KG1 (cell line): ENCODE measurements at places on chromosomes 2 and 18.

DNA sequence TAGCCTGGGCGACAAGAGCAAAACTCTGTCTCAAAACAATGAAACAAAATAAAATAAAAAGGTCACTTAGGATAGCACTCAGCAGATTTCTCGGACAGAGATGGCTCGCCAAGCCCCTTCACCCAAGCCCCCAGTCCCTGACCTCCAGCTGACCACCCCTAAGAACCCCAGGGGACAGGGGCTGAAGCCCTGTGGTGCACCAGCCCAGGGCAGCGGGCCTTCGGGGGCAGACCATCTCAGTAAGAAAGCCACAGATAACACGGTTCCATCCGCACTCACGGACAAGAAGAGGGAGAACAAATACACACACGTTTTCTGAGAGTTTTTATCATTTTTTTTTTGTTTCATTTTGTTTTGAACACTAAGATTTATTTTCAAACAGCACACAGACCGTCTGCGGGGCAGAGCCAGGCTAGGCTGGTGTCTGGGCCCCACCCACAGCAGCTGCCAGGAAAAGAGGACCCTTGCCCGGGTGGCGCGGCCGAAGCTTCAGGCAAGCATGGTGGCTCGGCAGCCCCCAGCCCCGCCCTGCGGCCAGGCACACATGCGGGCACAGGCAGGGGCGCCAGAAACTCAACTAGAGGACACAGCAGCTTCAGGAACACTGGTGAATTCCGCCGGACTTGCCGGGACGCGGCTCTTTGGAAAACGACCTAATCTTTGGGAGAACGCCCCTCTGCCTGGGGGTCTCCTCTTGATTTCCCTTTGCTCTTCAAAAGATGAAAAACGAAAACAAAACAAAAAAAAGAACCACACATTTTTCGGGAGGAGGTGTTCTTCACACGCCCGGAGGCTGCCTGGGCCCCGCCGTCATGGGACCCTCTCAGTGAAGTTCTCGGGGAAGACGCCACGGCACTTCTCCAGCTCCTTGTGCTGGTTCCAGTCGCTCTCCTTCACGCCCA is 59.0 kb downstream of the BIN1 start:
- DNase-seq, result no peak

DNA sequence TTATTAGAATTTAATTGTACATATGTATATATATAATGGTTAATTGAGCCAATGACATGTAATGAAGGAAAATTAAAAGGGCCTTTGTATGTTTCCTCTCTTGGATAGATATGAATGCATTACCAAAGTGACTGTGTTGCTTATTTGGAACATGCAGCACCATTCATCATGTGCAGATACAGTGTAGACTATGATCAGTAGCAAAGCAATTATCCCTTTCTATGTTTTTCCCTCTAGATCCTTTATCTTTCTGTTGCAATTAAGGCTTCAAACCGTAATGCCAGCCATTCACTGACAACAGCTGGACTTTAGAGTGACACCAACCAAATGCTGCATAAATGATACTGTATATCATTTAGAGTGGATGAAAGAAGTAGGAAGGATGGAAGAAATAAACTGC is 565.2 kb downstream of the NRXN1 start:
- DNase-seq, result no peak

DNA sequence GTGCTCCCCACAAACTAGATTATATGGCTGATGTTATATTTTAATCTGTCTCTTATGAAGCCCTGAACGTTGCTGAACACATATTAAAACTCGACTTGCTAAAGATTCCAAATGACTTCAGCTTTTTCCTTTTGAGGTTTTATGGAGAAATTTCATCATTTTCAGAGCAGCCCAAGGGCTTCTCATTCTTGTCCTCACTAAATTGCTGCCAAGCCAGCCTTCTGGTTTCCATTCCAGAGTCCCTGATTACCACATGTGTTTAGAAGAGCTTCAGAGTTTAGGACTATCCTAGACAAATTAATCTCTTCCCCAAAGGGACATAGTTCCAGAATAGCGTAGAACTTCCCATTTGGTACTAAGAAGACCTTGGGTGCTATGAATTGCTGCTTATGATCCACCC is 77.8 kb upstream of the CCDC195 start:
- no peak for DNase-seq

GRCh38 chr2:189002079-189002478 is 27.9 kb downstream of the COL3A1 start:
- DNase-seq, result no peak

DNA sequence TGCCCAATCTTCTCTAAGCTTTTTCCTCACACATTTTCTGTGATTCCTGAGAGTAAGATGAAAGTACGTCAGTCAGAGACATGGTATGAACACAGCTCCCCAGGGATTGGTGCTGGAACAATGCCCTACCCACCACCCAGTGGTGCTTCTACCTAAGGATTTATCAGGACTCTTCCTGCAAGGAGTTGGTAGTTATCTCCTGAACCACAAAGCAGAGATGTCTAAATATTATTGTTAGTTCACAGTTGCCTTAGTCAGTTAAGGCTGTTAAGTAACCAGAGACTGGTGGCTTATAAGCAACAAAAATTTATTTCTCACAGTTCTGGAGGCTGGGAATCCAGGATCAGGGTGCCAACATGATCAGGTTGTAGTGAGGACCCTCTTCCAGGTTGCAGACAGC is 60.3 kb upstream of the CCDC85A start:
- no peak for DNase-seq

- DNase-seq, result no peak
Measured at GRCh38 chr2:67701011-67701410, 303.9 kb downstream of the ETAA1 start.

DNA sequence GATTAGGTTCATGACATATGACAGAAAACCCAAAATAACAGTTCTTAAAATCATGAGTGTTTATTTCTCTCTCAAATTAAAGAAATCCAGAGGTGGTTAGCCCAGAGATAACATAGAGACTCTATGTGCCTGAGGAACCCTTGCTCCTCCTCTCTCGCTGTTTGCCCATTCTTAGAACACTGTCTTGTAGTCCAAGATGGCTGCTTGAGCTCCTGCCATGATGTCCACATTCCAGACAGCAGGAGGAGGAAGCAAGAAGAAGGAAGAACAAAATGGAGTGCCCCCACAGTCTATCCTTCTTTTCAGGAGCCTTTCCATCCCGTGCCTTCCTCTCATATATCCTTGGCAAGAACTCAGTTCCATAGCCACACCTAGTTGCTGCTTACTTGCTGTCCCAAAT is 13.9 kb upstream of the ST8SIA5 start:
- no peak for DNase-seq

DNA sequence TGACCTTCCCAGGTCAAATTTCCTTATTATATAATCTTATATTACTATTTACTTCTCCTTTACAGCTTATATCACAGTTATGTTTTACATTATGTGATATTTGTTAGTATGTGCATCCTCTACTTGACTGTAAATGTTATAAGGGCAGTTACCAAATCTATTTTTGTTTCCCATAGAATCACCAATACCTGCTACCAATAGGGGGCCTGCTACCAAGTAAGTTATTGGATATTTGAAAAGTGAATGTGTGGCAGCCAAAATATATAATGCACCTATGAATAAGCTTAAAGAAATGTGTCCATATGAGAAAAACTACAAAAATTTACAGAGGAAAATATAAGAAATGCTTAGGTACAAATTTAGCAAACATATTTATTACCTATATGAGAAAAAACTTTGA is 23.9 kb upstream of the CTAGE1 start:
- no peak for DNase-seq

- no peak for DNase-seq
Measured at GRCh38 chr2:138707392-138708074, 72.7 kb downstream of the NXPH2 start.

DNA sequence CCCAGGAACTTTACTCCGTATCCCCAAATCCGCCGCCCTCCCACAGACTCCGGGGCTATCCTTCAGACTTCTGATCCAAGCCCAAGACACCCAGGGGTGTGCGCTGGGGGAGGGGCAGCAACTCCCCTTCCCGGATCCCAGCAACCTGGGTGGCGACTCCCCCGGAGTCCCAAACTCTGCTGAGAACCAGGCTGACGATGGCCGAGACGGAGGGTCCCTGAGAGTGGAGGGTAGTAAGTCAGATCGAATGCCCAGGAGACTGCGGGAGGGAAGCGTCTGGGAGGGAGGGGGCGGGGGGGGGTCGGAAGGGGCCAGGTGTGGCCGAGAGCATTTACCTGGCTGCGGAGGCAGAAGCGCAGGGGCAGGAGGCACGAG is 7.0 kb upstream of the TNS1 start:
- DNase-seq, result no peak

- DNase-seq, result no peak
Measured at GRCh38 chr2:145260081-145260480, 740.2 kb upstream of the ZEB2 start.

GRCh38 chr2:38269421-38269820 is 107.7 kb downstream of the ATL2 start:
- no peak for DNase-seq

DNA sequence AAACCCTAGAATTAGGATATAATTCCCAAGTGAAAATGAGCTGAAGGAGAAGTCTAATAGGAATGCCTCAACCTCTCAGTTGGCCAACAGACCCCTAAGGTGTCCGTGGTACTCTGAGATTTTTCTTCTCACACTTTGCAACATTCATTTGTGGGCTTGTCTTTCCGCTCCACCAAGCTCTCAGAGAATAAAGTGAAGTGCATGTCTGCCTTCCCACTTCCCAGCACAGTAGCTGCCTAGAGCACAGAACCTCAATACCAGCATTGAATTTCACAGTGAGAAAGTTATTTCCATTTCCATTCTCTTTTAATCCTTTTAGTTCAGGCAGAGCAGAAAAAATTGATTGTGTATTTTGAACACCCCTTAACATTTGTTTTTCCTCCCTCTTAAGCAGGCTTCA is 451.8 kb downstream of the TGIF1 start:
- no peak for DNase-seq

DNA sequence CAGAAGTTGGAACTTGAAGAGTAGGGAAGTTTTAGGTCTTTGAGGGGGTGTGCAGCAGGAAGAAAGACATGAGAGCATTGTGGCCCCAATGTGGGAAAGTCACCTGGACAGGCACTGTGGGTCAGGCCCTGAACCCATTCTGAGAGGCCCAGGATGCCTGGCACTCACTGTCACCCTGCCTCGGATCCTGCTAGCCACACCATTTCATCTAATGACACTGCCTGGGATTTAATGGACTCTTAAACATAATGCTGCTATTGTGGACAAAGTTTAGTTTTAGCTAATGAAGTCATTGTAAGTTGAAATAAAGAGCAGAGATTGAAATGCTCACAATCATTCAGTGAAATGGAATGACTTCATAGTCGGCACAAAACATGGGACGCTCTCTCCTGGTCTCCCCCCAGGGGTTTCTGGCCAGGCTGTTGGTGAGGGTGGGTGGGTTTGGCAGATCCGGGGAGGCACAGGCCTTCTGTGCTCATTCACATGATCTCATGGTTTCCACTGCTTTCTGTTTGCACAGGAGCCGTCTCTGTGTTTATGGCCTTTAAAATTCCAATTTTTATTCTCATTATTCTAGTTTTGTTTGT is 141.8 kb upstream of the KLHL29 start:
- no peak for DNase-seq

DNA sequence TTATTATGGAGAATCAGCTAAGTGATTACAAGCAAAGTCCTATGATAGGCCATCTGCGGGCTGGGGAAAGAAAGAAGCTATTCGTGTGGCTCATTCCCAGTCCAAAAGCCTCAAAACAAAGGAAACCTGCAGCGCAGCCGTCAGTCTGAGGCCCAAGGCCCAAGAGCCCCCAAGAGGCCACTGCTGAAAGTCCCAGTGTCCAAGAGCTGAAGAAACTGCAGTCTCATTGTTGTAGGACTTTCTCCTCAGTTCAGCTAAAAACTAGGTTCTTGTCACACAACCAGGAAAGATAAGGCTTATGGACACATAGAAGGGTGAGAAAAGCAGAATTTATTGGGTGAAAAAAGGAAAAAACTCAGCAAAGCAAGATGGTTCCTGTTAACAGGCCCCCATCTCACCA is 143.2 kb downstream of the RHBDD1 start:
- DNase-seq, result no peak

DNA sequence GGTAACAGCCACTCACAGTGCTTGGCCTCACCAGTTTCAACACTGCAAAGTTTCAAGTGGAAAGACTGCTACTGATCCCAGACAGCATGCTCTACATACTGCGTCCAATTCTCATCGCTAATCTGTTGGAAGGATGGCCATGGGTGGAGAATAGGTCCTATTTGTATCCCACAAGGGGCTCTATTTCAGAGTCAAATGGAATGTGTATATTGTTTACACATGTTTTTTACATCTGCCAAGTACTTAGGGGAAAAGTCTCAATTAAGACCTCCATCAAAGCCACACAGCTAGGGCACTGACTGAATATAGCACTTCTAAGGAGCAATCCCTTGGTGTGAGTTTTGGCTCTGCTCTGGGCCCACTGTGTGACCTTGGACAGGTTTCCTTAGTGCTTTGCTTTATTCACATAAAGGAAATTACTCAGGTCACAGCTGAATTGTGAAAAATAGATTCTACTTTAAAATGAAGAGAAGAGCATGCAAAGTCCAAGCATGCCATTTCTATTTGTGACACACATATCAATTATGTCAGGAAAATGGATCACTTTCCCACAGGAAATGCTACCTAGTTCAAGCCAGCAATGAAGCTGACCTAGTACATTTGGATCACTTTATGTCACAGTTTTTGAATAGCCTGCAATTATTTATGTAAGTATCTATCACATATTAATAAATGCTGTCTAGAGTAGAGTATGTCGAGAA is 112.9 kb upstream of the STK17B start:
- DNase-seq, result no peak

DNA sequence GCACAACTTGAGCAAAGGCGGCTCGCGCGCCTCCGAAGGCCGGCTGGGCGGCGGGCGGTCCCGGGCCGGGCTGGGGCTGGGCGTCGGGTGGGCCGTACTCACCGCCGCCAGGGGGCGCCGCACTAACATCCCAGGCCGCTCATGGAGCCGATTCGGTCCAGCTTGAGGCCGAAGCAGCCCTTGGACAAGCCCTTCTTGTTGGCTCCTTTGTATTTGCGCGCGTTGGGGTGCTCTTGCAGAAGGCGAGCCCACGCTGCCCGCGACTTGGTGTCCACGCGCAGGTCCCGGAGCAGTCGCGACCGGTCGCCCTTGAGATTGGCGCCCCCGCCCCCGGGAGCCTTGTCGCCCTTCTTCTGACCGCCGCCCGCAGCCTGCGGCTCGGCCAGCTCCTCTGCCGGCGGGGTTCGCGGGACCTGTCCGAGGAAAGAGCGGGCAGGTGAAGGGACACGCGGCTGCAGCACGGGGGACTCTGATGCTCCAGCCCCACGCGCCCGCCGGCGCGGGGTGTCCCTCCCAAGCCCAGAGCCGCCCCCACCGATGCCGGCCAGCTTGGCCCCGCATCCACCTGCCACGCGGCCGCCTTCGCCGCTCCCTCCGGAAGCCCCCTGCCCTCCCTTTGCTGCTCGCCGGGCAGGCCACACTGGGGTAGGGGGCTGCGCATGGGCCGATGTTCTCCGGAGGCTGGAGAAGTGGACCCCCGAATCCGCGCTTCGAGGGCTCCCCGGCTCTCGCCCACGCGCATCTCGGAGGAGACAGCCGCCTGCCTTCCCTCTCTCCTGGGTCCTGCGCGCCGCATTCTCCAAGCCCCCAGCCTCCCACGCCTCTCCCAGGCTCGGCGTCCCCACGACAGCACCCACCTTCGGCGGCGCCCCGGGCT is 655 bp downstream of the NPPC start:
- peak; percentile 51 for DNase-seq

GRCh38 chr2:8740136-8740535 is 58.3 kb downstream of the ID2 start:
- DNase-seq, result no peak
